ENCODE measurements at places on chromosomes 1 and 21.

GRCh38 chr1:6854166-6854565 lies 68.9 kb downstream of the CAMTA1 start:
- DNase-seq, result no peak

GRCh38 chr1:94636624-94637023 lies 95.1 kb upstream of the F3 start:
- no peak for DNase-seq

DNA sequence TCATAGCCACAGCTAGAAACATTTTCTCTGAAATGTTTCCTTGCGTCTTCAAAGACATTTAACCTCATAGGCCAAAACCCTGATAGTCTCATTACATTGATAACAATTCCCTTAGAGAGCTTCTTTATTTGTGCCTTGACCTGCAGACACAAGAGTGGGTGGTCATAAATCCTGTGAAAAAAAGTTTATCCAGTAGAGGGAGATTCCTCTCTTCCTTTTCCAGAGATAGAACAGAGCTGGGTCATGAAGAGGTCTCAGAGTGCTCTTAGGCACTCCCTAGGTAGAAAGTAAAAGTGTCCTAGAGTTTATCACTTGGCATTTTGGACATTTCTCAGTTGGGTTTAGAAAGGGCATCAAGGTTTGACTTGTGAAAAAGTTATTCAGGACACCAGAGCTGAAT lies 426.1 kb downstream of the NUF2 start:
- no peak for DNase-seq

GRCh38 chr1:3759796-3760195 lies 7.5 kb downstream of the CCDC27 start:
- DNase-seq, result peak; percentile 79

DNA sequence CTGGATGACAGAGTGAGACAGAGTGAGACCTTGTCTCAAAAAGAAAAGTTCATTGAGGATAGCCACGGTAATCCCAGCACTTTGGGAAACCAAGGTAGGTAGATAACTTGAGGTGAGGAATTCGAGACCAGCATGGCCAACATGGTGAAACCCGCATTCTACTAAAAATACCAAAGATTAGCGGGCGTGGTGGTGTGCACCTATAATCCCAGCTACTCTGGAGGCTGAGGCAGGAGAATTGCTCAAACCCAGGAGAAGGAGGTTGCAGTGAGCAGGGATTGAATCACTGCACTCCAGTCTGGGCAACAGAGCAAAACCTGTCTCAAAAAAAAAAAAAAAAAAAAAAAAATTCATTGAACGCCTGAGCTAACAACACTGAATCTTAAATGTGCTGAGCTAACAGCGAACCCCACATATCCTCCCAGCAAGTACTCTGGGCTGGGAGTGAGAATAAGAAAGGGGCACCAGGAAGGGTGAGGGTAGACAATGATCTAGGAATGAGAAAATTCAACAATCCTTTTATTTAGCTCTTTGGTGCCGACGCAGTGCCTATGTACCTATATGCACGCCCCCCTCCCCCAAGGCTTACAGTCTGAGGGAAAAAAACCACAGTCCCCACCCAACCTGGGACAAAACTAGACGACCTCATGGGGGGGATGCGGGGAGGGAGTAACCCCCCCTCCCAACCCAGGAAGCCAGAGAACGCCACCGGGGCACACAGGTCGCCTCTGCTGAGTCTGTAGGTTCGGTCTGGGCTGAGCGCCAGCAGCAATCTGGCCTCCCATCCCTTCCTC lies 1.4 kb upstream of the CACNA1S start:
- DNase-seq, result peak; percentile 7

- no peak for DNase-seq
Measured at GRCh38 chr21:44049182-44049581, 37.1 kb downstream of the TRAPPC10 start.

DNA sequence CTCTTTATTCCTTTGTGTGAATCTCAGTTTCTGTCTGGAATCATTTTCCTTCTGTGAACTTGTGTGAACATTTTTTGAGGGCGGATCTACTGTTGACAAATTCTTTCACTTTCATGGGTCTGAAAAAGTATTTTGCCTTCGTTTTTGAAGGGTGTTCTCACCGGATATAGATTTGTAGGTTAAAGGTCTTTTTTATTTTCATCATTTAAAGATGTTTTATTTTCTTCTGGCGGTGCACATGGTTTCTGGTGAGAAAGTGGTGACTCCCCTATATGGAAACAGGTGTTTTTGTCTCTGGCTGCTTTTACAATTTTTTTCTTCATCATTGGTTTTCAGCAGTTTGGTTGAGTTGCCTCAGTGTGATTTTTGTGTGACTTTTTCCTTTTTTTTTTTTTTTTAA lies 94.9 kb downstream of the DYRK1A start:
- DNase-seq, result no peak

GRCh38 chr1:223429821-223430220 lies 36.6 kb downstream of the CCDC185 start:
- no peak for DNase-seq

DNA sequence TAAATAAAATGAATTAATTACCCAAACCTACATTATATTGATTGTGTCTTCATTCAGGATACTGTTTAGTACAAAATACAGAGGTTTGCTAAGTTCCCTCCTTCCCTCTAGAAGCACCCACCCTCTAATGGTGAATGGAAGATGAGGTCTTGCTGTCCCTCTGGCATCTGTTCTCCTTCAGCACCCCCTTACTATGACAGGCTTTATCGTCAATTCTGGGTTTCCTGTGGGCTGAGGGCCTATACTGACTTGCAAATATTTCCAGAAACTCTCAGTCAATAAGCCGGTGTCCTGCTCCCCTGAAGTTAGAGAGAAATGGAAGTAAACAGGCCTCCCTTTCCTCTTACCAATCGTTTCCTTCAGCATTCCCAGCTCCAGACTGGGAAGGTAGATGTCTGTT lies 13.2 kb downstream of the LAX1 start:
- peak; percentile 82 for DNase-seq

DNA sequence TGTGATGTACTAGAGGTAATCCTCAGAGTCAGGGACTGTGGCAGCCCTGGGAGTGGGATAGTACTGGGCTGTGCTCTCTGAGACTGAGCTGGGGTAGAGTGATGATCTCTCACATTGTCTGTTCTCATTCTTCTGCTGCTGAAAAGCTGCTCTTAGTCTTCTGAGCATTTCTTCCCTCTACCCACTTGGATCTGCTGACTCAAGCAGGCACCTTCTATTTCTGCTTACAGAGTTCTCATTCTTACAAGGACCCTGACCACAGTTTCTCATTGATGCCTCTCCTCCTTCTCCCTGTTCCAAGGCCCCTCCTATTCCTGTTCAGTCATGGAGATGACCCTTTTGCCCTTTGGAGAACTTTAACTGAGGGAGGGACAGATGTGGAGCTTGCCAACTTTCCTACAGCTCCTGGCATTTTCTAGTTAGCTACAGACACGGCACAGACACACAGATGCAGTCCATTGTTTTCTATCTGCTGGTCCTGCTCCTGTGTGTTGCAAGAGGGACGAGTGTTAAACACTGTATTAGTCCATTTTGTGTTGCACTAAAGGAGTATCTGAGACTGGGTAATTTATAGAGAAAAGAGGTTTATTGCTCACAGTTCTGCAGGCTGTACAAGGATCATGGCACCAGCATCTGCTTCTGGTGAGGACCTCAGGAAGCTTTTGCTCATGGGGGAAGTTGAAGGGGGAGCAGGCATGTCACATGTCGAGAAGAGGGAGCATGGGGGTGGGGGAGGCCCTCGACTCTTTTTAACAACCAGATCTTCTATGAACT lies 12.3 kb downstream of the MAPKAPK2 start:
- no peak for DNase-seq

GRCh38 chr1:45177452-45177851 lies 29.0 kb downstream of the ZSWIM5 start:
- no peak for DNase-seq

- no peak for DNase-seq
Measured at GRCh38 chr1:20903437-20903836, 116.3 kb upstream of the HP1BP3 start.

GRCh38 chr1:57404884-57405283 lies 19.0 kb downstream of the DAB1 start:
- DNase-seq, result no peak

- DNase-seq, result no peak
Measured at GRCh38 chr1:159686599-159687299, 27.6 kb downstream of the CRP start.

GRCh38 chr1:223039990-223040389 lies 103.1 kb downstream of the TLR5 start:
- no peak for DNase-seq

DNA sequence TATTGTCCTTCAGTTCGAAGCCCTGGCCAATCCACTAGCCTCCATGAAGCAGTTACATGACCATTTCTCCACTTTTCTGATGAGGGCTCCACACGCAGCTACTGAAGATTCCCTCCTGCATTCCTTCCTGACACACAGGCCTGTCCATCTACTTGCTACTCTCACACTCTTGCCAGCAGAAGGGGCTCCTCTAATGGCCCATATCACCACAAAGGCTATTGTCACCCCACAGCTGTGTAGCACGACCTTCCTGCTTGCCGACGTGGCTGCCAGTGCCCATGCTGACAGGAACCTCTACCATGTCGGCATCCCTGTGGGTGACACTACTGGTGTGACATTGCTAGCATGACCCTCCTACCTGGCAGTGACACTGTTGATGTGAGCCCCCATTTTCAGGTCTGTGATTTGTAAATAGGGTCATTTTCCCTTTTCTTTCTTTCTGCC lies 1528.6 kb upstream of the TPTE start:
- DNase-seq, result peak; percentile 64

DNA sequence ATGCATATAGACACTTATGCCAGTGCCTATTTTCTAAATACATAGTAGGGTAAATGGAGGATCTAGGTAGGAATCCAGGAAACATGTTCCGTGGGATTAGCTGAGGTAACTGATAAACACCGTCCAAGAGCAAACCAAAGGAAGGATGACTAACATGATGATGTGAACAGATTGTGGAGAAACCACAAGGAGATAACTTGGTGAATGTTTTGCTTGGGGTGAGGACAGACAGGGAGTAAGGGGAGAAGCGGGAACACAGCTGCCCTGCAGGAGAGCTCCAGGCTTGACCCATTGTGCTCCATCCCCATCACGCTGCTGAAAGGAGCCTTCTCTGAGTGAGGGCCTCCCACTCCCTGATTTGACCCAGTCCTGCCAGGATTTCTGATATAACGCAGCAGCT lies 87.0 kb upstream of the ZC3H11B start:
- DNase-seq, result no peak

DNA sequence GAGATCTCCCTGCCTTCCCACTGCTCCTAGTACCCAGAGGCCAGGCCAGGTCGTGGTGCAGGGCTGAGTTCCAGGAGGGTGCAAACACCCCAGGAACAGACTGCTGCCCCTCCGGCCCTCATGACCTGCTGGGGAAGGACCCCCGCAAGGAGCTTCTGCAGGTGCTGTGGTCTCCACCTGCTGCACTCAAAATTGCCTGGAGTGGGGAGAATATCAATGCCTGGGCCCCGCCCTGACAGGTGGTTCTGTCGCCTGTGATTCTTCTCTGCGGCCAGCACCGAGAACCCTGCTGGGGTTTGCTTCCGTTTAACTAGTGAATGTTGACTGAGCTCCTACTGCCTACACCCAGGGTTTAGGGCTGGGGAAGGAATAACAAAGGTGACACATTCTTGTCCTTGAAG lies 2.1 kb upstream of the TFF3 start:
- no peak for DNase-seq

- DNase-seq, result no peak
Measured at GRCh38 chr1:202112859-202113689, 9.6 kb upstream of the GPR37L1 start.

- DNase-seq, result no peak
Measured at GRCh38 chr1:94535879-94536278, 5.7 kb downstream of the F3 start.

- DNase-seq, result peak; percentile 30
Measured at GRCh38 chr1:55816456-55817426, 601.6 kb upstream of the USP24 start.

- no peak for DNase-seq
Measured at GRCh38 chr1:157624471-157624870, 26.6 kb upstream of the FCRL4 start.

GRCh38 chr1:159076438-159077119 lies at the start of gene AIM2:
TSS of gene AIM2 (minus strand) at chr1:159076766. CDS start at chr1:159073499, 3,267 bp downstream.
- peak; percentile 20 for DNase-seq

DNA sequence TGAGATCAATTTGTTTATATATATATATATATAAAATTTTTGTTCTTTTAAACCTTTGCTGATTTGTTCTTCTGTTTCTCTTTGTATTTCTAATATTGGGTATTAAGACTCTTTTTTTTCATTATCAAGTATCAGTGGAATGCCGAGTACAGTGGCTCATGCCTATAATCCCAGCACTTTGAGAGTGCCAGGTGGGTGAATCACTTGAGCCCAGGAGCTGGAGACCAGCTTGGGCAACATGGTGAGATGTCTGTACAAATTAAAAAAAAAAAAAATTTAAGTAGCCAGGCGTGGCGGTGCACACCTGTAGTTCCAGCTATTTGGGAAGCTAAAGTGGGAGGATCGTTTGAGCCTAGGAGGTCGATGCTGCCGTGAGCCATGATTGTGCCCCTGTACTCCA lies 67.1 kb downstream of the MAST2 start:
- DNase-seq, result no peak

- DNase-seq, result no peak
Measured at GRCh38 chr1:226787071-226787470, 48.0 kb upstream of the ITPKB start.

GRCh38 chr1:90412563-90412962 lies 304.5 kb downstream of the BARHL2 start:
- no peak for DNase-seq

DNA sequence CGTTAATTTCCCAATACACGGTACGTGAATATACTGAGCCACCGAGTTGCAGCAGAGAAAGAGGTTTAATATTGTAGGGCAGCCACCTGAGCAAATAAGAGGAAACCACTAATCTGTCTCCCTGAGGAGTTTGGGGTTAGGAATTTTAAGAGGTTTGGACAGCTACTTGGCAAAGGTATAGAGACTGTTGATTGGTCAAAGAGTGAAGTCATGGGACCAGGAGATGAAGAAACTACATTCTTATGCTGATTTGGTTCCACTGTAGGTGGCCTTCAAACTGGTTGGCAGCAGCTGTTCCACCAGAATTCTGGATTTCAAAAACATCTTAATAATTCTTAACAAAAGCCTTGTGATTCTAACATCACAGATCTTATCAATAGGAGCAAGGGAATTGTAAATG lies 485.4 kb upstream of the PRMT6 start:
- no peak for DNase-seq

- DNase-seq, result peak; percentile 50
Measured at GRCh38 chr1:23370709-23371584, 1.3 kb upstream of the ZNF436 start.

Measured in hematopoietic multipotent progenitor cell treated with erythropoietin and hydrocortisone succinate and interleukin-3 and kit ligand, for 4 days (in vitro differentiated cells).